ENCODE measurements at places on chromosomes 3 and 15. TPM values are rescaled to one million over a fixed set of nuclear protein-coding genes. Genes with fewer than 3 reads are reported as not detected.

GRCh38 chr3:165903885-165904630 is 66.8 kb upstream of the BCHE start:
- DNase-seq, result no peak

DNA sequence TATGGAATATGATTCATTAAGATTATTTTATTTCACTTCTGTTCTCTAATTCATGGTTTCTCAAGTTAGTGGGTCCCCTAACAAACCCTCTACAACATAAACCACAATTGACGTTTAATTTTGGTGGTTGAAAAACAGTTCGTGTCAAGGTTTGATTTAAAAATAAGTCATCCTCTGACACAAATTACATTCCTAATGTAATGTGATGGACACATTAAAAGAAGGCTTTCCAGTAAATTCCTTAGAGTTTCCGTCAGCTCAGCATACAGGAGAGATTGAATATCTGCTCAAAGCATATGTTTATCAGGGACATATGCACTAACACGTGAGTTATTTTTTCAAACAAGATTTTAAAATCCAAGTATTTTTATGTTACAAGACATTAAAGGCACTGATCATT is 626.5 kb upstream of the ADAMTS9 start:
- no peak for DNase-seq

The SORD gene
- 11.5 TPM for total RNA-seq

- DNase-seq, result no peak
These were observed 43.6 kb downstream of the BLM start for GRCh38 chr15:90760661-90761232.

DNA sequence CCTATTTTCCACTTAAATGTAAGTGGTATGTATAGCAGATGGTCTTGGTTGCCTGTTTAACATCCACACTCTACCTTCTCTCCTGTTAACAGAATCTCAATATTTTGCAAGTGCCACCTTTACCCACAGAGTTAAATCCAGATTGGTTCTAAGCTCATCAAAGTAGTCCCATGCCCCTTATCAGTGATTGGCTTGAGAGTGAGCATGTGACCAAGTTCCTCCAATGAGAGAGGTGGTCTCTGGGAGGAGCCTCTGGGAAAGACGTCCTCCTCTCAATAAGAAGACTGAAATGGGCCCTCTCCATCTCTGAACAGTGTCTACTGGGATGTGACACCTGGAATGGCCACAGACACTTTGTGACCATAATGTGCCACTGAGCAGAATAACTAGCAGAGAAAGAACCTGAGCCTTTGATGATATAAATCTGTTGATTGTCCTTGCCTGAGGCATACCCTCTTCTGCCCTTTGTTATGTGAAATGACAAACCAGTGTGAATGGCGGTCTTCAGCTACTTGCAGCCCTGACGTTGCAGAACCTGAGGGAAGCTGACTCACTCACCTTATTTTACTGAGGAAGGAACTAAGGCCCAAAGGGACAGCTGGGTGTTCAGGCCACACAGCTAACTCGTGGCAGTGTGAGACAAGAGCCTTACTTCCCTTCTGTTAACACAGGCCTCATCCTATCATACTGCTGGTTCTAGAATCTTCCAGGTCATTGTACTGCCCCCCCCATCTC is 42.4 kb upstream of the LARS2 start:
- DNase-seq, result no peak

DNA sequence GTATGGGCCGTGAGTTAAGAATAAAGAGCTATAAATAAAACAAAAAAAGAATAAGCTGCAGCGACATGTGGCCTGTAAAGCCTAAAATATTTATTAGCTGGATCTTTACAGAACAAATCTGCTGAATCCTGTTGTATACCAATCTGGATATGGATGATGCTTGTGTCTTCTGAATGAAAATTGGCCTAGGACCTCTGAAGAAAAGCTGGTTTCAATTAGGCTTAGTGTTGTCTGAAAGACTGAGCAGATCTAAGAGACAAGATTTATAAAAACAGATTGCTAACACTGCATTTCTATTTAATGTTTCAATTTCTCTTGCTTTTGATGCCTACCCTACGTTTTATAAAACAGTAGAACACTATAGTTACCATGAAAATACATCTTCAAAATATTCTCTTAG is 57.9 kb downstream of the ST3GAL6 start:
- peak; percentile 3 for DNase-seq

The FILIP1L gene
- total RNA-seq, result 72.0 TPM

GRCh38 chr15:47514200-47514652 is 203.1 kb upstream of the SEMA6D start:
- no peak for DNase-seq

The SLC38A3 gene
- total RNA-seq, result 1.2 TPM

DNA sequence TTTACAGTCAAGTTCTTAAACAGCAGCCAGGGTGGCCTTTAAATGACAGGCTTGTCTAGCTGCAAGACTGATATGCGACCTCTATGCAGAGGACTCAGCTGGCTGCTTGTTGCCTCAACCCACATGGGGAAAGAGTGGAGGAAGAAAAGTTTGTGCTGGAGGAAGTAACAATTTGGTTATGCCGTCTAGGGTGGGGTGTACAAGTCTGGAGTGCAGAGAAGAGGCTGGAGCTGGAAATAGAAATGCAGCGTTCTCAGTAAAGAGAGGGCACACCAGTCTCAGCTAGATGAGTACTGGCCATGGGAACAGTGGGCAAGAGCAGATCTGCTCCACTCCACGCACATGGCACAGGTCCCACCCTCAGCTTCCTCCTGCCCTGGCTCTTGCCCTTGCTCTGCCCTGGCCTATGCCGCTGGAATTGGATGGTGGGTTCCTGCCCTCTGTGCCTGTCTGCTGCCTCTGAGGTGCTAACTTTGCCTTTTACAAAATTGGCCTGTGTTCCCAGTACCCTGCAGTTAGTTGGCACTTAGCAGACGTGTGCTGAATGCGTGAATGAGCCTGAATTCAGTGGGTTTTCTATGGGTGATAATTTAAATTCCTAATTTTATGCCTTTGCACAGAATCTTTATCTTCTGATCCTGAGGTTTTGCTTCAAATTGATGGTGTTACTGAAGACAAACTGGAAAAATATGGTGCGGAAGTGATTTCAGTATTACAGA is 59.7 kb upstream of the FURIN start:
- DNase-seq, result no peak

The CCDC54 gene
- total RNA-seq, result not detected
